Iris pigment epithelial cell (primary cell): ENCODE measurements at places on chromosomes 7 and 10.

DNA sequence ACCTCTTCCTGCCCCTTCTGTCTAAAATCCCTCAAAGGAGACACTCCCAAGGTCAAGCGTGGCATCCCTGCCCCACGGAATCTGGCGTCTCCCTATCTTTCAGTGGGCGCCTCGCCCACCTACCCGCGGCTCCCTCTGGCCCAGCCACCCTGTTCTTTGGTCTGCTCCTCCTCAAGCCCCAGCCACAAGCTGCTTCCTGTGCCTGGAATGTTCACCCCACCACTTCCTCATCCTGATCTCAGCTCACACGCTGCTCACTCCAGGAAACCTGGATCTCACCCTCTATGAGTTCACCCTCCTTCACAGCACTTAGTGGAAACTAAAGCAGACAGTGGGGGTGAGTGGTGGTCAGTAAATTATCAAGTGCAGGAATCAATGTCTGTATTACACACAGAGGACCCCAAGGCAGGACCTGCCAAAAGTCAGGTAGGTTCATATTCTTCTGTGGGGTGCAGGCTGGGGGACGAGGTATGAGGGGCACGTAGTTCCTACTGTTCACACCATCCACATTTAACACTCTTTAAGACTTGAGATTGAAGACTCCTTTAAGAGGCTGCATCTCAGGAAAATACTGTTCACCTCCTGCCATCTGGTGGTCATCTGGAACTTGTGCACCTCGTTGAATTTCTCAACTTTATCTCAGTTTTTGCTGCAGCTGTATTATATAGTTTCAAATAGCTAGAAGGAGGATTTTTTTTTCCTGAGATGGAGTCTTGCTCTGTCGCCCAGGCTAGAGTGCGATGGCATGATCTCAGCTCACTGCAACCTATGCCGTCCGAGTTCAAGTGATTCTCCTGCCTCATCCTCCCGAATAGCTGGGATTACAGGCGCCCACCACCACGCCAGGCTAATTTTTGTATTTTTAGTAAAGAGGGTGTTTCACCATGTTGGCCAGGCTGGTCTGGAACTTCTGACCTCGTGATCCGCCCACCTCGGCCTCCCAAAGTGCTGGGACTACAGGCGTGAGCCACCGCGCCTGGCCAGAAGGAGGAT, 166.6 kb downstream of the ARHGAP21 start:
- peak; percentile 82 for DNase-seq

- no peak for DNase-seq
Observed at GRCh38 chr7:76515999-76516443, 5.7 kb downstream of the UPK3B start.

DNA sequence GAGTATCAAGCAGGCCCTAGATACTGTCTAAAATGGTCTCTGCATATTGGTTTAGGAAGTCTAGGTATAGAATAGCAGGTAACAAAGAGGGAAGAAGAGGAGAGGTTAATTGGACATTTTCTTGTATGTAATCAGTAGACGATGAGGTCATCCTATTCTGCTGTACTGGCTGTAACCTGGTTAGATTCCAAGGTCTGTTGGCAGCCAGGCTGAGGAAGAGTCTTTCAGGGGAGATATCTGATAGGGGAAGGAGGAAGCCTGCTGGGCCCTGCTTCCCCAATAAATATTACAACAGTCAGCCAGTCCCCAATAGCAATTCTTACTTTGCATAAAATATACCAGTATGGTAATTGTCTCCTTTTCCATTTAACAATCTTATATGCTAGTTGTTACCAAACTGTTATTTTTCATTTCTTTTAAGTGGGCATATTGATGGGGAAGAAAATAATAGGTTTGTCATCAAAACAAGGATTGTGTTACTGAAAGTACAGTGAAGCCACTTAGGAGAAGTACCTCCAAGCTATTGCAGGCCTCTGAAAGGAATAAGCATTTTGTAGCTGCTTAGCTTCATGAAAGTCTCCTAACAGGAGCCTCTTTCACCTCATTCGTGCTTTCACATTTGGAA, 186.4 kb downstream of the LRRC4 start:
- DNase-seq, result peak; percentile 75

- no peak for DNase-seq
Observed at GRCh38 chr10:101008823-101009423, 9.3 kb downstream of the LZTS2 start.

- no peak for DNase-seq
Observed at GRCh38 chr7:139972029-139972428, 90.7 kb downstream of the PARP12 start.

DNA sequence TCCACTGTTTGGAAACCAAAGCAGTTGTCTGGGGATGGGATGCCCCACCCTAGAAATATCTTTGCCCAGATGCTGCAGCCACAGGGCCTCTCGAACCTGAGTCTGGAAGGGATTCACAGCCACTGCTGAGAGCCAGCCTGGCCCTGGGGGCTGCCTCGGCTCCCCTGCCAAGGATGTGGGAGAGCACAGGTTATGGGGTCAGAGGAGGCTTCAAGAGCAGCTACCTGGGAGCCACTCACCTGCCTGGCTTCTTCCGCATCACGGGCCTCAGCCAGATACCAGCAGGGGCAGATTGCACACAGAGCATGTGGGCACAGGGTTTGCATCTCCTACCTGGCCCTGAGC, 5.4 kb upstream of the PWWP2B start:
- no peak for DNase-seq

DNA sequence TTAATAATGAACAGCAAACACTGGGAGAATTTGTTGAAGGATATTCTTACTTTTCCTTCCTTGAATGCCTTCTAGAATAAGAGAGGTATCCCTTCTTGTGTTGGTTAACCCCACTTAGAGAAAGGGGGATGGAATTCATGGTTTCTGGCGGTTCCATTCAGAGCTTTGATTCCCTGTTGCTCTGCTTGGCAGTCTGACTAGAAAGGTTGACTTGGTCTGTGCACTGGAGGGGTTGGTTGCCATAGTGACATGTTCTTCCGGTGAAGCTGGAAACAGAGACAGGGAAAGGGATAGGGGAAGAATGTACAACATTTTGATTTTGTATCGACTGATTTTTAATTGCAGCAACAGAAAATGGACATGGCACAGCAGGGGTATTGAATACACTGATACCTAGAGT, 2.5 kb downstream of the TMEM178B start:
- no peak for DNase-seq
